Cortex of kidney (tissue), 1 donor: ENCODE measurements at places on chromosomes 7 and 10.

DNA sequence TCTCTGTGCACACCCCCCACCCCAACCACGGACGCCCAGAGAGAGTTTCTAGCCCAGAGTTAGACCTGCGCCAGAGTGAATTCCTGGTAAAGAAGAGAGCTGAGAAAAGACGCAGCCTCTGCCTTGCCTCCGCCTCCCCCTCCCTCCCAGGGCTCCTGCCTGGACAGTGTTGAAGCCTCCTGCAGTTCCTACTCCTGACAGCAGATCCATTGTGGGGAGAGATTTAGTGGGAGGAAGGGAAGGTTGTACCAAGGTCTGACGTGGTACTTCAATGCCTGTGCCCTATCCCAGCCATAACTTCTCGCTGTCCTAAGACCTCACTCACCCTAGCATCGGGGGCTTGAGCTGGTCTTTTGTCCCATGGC lies 952 bp downstream of the SRRM3 start:
- DNase-seq, result no peak

DNA sequence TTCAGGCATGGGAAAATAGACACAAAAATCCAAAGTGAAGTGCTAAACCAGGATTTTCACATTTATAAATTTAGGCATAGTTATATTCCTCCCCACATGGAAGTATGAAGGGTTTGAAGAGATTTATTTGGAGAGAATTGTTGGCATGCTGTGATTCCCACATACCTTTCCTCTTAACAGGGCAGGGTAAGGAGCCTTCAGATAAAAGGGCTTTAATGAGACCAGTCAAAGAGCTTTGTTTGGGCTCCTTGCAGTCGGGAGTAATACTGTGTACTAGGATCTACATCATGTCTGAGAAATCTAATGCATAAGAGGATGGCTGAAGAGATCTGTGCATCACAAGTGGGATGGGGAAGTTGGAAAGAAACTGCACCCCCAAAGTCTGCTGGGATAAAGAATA lies 140.8 kb upstream of the PTN start:
- DNase-seq, result no peak

DNA sequence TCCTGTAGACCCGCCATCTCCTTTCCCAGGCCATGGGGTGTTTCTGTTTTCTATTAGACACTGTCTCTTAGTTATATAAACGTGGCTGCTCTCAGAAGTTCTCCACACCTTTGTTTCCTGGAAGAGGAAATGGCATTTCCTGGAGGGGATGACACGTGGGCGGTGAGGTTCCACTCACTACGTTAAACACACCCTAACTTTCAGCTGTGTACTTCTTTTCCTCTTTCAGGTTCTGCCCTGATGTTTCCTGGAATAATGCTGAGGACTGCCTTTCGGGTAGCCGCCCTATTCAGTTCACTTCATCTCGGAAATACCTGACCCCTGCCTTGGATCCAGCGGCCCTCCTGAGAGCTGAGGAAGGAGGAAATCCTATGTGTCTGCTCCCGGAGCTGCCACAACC lies 3.4 kb upstream of the PRKCQ start:
- DNase-seq, result no peak

GRCh38 chr10:70069346-70069745 lies 16.7 kb downstream of the MACROH2A2 start:
- no peak for DNase-seq

- DNase-seq, result no peak
Measured at GRCh38 chr7:1511444-1512422, 7.5 kb upstream of the INTS1 start.

- DNase-seq, result no peak
Measured at GRCh38 chr10:11448190-11448544, 163.3 kb downstream of the USP6NL start.

DNA sequence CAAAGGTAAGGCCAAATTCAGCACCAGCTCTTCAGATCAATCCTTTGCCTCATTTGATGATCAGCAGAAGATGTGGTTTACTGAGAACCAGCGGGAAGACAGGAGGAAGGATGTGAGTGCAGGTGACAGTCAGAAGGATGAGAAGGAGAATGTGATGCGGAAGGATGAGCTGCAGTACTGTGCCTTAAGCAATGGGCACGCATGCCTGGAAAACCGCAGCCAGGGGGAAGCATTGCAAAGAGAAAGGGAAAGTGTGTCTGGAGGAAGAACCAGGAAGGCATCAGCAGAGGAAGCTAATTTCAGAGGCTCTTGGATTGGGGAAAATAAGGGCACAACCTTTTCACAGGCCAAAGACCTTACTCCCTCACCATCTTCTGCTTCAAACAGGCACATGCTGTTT lies 25.7 kb downstream of the C10orf71 start:
- no peak for DNase-seq

DNA sequence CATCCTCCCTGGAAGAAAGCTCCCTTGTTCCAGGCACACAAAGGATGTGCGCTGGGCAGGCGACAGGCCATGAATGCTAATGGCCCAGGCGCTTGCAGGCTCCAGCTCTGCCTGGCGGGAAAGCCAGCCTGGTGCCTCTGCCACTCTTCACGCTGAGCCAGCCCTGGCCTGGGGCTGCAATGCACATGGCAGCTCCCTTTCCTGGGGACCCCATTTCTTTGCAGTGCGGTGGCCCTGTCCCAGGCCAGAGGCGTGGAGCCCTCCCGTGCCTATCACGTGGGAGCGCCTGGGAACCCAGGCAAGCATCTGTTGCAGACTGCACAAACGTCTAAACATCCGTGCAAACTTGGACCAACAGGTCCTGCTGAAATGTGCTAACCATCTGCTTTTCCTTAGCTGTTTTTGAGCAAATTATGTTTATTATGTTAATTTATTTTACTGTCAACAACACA lies 152.1 kb upstream of the LYZL2 start:
- no peak for DNase-seq

- DNase-seq, result no peak
Measured at GRCh38 chr10:102832248-102832647, 5.0 kb downstream of the CYP17A1 start.

DNA sequence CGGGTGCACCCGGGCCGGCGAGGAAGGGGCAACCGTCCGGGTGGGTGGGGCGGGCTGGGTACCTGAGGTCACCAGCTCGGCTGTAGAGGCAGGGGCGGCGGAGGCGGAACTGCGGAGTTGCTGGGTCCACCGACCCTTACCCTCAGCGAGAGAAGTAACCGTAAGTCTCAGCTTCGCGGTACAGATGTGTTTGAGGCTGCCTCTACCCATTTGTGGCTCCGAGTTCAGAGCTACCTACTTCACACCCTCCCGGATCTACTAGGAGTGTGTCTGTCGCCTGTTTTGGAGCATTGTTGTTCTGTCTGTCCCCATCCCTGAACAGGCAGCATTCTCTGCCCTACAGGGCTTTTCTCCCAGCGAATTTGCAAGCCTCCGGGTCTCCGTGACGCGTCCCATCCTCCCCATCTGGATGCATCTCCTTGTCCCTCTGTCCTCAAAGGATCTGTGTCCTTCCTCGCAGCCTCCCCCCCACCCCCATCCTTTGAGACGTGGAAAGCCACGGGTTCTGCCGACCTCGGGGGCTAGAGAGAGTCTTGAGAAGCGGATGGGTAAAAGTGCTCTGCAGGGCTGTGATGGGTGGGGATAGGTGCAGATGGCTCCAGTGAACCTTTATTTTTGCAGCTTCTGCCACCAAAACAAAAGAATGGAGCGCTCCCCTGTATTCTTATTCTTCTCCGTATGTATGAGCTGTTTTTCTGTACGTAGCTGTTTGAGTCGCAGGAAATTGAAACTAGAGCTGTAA lies 757 bp downstream of the ANKIB1 start:
- no peak for DNase-seq

DNA sequence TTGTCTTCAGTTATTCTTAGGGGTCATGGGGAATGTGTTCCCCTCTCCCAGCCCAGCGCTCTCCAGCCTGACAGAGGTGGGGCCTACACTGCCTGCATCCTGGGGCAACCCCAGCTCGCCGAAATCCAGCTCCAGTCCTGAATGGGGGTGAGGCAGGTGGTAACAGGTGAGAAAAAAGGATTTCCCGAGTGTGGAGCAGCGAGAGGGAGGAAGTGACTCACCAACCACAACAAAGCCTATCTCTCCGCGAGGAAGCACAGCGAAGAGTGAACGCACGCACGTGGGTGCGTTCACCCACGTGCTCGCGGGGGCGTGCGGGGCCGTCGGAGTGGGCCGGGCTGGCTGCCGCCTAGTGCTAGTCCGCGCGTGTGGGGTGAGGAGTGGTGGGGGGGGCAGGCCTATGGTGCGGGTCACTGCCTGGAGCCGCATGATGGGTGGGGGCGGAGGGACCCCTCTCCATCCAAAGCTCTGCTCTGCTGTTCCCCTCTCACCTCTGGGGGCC lies 855 bp upstream of the PALD1 start:
- DNase-seq, result no peak

DNA sequence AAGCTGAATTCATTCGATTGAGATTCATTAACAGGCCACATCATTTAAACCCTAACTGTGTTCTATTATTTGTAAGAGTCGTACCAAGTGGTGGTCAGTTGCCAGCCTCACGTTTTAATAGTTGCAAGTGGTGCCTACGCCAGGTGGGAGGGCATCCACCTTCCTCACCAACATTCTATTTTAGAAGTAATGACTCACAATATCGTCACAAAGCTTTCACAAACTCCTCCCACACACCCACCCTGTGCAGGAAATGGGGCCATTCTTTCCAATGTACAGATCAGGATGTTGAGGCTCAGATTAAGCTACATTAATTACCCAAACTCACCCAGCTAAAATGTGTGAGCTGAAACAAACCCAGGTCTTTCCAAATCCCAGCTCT lies 77.3 kb upstream of the SAMD8 start:
- DNase-seq, result no peak

DNA sequence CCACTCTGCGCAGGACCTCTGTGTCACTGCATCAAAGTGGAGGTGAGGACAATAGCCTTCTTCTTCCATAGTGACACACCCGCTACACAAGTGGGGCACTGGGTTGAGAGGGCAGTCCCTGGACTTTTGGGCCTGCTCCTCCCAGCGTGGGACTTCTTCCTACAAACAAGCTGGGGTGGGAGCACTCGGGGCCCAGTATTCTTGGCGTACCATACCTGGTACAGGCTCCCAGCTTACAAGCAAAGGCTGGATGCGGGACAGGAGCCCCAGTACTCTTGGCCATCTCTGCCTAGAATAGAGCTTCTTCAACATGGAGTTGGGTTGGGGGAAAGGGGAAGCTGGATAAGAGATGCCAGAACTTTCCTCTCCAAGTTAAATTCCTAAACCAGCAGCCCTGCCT lies 426.8 kb upstream of the FOXK1 start:
- no peak for DNase-seq

- DNase-seq, result no peak
Measured at GRCh38 chr10:18710201-18710653, 51.0 kb downstream of the ARL5B start.

DNA sequence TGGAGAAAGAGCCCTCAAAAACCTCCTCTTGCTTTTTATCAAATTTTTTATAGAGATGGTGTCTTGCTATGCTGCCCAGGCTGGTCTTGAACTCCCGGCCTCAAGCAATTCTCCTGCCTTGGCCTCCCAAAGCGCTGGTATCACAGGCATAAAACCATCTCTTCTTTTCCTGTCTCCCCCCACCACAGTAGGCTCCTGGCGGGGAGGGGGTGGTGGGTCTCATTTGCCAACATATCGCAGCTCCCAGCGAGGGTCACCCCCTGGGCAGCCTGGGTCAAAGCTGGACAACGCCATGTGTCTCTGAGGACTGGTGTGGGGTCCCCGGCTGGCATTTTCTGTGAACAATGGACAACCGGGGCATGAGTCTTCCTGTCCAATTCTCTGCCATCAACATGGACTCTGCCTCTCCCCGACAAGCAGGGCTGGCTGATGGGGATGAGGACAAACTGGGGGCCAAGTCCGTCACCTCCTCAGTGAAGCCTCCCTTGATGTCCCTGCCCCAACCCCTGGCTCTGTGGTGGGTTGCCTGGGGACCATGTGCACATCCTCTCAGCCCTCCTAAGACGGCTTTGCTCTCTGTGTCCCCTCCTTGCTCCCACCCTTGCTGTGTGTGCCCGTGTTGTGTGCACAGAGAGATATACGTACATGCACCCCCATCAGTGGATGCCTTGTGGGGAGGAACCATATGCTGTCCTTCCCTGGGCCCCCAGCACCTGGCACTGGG lies 86.4 kb upstream of the GNA12 start:
- no peak for DNase-seq

GRCh38 chr7:85074-85882 lies 107.1 kb upstream of the FAM20C start:
- DNase-seq, result no peak

GRCh38 chr7:92988051-92988450 lies 129.7 kb downstream of the SAMD9 start:
- DNase-seq, result no peak

GRCh38 chr10:13234172-13234571 lies at the start of gene UCMA:
Gene UCMA, minus strand, starts transcription at chr10:13234374. Its CDS starts 116 bp downstream, at chr10:13234258.
- no peak for DNase-seq

DNA sequence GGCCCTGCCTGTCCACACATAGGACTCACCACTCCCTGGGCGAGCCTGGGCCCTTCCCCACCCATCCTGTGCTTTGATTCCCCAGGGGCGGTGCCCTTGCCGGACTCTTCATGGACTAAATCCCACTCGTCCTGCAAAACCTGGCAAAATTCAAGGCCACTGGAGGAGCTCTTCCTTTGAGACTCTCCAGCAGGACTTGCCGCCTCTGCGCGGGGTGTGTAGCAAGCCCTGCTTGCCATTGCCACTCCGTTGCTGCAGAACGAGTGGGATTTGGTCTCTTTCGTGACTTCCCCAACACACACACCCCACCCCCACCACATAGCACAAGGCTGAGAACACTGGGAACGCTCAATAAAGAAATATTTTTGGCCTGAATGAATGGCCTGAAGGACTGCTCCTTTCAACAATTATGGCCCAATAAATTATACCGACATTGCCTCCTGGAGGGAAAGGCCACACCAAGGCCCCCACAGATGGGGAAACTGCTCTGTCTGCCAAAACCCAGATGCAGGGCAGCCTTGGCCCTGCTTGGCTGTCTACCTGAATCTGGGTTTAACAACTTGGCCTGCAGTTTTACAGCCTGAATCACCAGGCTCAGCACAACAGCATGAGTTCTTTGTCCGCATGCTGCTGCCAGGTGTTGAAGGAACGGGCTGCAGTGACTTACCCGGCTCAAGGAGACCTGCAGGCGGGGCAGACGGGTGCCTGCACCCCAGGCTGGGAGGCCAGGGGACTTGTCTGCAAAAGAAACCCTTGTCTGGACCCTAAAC lies 72.8 kb upstream of the KAT6B start:
- no peak for DNase-seq

GRCh38 chr7:30027740-30028215 lies 434 bp upstream of the PLEKHA8 start:
- DNase-seq, result no peak

GRCh38 chr7:77409739-77410547 lies 6.2 kb downstream of the GSAP start:
- no peak for DNase-seq

DNA sequence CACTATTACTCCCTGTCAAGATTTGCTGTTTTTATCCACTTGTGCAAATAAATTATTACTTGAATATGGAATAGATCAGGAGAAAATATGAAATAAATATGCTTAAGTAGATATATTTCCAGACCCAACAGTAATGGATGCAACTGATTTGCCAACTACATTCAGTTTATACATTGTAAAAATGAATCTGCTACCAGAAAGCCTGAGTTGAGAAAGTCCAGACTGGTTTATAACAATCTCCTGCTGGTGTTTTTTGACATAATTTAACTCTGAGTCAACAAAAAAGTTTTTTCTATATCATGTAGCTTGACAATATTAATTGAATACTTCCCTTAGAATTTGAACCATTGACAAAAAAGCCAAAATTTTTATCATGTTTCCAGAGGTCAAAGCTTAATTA lies 265.8 kb upstream of the SEMA3D start:
- no peak for DNase-seq

GRCh38 chr7:130065500-130066152 lies 4.7 kb upstream of the KLHDC10 start:
- DNase-seq, result no peak

GRCh38 chr7:150335108-150335773 lies 6.2 kb downstream of the RARRES2 start:
- DNase-seq, result no peak

- no peak for DNase-seq
Measured at GRCh38 chr10:47152861-47153349, 147.1 kb upstream of the GDF10 start.
